ENCODE measurements at places on chromosomes 2 and 18.

DNA sequence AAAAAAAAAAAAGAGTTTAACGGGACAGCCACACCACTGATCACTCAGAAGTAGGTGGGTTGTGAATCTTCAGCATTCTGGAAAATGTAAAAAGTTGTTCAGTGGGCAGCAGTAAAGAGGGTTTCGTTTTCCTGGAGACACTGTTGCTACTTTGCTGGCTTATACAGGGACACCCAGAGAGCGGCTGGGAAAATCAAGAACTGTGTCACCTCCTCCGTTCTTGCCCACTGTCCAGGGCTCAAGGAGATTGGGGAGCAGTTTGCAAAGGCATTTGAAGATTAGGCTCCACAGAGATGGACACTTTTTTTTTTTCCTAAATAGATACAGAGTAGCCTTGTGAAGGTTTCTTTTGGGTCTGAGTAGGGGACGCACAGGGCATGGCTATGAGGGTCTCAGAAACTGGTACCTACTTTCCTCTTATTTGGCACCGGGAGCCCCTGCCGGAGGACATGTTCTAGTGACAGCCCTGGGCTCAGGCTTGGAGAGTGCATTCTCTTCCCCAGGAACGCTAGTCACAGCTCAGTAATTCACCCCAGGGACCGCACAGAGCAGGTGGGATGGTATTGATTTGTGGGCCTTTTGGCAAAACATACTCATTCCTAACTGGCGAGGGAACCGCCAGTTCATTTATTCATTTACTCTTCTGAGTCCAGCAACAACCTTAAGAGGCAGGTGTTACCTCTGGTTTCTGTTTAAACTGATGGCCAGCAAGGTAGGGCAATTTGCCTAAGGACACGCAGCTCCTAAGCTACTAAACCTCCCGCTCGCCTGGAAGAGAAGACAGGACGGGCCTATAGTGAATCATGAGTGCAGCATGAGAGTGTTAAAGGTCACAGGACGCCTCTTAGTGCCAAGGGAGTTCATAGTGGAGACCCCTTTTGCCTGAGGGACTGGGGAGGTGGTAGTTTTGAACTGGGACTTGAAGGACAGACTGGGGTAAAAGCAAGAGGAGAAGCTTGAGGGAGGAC lies 53.1 kb downstream of the HPCAL1 start:
- no peak for DNase-seq

GRCh38 chr2:235954888-235955480 lies 213.2 kb downstream of the GBX2 start:
- DNase-seq, result no peak

- DNase-seq, result no peak
Measured at GRCh38 chr2:3627500-3628100, 30.4 kb upstream of the ALLC start.

GRCh38 chr2:44342854-44343253 lies 18.4 kb downstream of the PREPL start:
- DNase-seq, result no peak

DNA sequence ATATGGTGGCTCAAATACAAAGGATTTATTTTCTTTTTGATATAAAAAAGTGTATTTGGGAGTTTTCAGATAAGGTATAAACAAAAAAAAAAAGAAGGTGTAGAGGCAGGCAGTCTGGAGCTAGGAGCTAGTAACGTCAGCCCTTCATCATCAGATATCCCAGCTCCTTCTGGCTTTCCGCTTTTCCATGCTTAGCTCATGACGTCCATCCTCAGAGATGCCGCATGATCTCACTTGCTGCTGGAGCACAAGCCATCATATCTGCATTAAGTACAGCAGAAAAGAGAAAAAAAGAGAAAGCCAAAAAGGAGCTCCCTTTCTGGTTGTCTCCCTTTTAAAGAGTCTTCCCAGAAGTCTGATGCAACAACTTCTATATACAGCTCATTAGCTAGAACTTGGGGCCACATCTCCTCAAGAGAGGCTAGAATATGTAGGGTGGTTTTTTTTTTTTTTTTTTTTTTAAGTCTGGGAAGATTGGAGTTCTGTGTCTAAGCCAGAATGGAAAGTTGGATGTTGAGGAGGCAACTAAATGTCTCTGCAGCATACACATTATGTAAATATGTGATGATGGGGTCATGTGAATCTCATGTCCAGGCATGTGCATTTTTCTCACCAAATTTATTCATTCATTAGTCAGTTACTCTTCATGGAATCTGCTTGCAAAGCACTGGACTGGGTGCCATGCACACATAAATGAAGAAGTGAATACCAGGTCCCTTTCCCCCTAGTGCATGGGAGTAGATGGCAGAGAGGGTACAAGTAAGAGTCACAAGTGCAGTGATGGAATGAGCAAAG lies 52.3 kb downstream of the DDX1 start:
- DNase-seq, result no peak

DNA sequence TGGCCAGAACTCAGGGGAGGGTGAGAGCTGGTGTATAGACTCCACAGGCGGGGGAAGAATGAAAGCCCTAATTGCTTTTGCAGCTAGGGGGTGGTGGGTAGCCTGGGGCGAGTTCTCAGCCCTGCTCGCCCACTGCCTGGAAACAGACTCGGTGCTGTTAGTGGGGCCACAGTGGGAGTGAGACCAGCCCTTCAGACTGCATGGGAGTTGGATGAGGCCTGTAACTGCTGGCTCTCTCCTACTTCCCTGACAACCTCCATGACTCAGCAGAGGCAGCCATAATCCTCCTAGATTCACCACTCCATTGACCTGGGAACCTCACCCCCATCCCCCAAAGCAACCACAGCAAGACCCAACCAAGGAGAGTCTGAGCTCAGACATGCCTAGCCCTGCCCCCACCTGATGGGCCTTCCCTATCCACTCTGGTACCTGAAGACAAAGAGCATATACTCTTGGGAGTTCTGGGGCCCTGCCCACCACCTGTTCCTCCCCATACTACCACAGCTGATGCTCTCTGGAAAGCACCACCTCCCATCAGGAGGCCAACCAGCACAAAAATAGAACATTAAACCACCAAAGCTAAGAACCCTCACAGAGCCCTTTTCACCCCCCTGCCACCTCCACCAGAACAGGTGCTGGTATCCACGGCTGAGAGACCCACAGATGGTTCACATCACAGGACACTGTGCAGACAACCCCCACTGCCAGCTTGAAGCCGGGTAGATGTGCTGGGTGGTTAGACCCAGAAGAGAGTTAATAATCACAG lies 226.3 kb downstream of the EIPR1 start:
- DNase-seq, result no peak

DNA sequence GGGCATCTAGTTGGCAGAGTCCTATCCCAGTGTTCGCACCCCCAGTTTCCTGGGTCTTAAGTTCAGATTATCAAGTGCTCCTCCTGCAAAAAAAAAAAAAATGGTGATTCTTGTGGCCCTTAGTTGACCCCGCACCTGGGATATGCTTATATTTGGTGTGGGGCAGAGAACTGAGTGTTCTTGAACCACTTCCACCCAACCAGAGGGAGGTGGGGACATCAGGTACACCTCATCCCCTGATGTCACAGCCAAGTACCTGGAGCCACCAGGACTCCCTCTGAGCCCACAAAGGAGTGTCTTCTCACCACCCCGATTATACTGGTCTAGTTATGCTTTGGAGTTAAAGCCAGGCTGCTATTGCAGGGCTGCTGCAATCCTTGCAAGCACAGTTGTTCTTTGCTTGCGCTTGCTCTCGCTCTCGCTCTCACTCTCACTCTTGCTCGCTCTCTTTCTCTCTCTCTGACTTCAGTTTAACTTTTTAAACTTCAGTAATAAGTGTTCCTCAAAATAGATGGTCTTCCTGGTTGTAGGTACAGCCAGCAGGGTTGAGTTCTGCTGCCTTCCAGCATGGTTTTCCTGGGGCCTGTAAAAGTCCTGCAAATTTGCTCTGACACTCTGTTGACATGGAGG lies 265.7 kb downstream of the NEDD4L start:
- DNase-seq, result no peak

GRCh38 chr2:21270708-21271122 lies 146.9 kb downstream of the TDRD15 start:
- DNase-seq, result no peak

GRCh38 chr2:14826518-14826917 lies 194.0 kb downstream of the LRATD1 start:
- no peak for DNase-seq

- DNase-seq, result no peak
Measured at GRCh38 chr2:200624658-200625057, 38.8 kb downstream of the AOX1 start.

- DNase-seq, result no peak
Measured at GRCh38 chr2:22481486-22482259, 903.3 kb upstream of the KLHL29 start.

GRCh38 chr18:61992285-61992684 lies 99.5 kb upstream of the RNF152 start:
- no peak for DNase-seq

DNA sequence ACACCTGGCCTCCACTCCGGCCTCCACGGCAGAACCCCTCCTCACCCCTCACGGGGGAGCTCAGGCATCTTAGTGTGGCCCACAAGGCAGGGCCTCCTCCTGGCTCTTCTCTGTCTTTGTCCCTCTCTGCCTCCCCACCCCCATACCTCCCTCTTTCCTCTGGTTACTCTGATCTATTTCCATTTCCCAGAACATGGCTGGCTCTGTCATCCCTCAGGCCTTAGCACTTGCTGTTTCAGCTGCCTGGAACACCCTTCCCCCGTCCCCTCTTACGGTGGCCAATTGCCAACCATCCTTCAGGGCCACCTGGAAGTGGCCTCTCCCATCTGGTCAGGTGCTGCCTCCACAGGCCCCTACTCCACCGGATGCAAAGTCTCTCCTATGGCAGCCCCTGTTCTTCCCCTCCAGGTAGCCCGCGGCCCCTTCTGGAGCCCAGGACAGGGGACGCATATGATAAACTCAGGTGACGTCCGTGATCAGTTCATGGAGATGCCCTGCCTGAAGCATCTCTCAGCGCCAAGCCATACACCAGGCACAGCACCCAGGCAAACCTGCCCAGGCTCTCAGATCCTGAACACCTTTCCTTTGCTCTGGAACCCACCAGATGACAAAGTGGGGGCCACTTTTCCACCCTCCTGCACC lies 3.6 kb upstream of the ECEL1 start:
- DNase-seq, result no peak

GRCh38 chr18:13191779-13192178 lies 26.8 kb upstream of the LDLRAD4 start:
- no peak for DNase-seq

DNA sequence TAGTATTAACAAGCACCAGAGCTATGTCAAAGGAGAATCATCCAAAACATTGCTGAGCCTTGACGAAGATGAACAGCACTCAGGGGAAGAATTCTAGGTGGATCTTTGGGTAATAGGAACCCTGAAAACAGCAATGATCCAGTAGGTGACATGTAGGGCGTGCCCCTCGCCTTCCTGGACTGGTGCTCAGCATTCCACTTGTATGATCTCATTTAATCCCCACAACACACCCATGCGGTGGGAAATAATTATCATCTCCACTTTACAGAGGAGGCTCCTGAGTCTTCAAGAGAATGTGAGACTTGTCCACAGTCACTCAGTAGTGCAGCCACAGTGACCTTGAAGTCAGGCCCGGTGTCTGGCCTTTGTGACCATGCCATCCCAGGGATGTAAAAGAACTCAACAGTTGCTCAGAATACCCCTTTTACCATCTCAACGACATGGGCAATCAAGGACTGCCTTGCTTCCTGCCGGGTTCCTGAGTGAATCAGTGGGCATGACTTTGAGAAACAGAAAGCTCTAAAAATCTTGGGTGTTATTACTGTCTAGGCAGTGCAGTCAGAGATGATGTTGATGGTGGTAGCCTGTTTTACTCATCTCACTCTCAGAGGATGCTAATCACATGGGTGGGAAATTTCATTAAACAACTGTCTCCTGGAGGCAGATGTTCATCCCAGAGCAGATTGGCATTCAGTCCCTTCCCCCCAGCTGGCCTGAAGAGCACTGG lies 161.6 kb downstream of the BCL11A start:
- no peak for DNase-seq

DNA sequence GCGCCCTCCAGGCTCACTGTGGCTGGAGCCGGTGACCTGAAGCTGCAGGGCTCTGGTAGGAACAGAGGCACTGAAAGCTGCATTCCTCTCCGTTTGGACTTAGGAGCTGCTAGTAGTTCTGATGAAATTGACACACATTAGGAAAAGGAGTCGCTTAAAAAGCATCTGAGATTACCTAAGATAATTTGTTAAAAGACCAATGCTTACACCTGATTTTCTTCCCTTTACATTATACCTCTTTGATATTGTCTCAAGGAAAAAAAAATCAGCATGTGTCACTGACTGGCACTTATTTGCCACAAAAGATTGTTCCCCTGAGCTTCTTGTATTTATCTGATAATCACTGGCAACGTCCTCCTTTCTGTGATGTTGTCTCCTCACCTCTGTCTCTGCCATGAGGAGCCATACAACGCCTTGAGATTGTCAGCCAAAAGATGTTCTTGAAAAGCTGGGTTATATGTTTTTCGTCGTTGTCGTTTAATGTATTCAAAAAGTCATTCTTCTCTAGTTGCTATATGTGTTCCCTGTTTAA lies 618 bp upstream of the CHN1 start:
- no peak for DNase-seq

DNA sequence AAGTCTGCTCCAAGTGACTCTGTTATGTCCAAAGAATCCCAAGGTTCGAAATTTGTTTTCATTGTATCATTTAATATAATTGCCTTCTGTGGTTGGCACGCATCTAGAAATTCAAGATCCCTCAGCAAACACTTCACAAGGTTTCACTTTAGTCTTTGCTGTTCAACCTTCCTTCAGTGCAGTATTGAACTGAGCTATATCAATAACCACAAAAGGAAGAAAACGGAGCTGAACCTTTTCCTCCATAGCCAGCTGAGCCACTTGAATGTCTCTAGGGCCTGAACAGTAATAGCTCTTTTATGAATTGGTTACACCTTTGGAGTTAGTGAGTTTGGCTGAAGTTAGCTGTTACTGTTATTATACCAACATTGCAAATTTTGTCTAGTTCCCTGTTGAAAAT lies 357.7 kb upstream of the HNRNPA3 start:
- no peak for DNase-seq

Measured in activated CD4-positive, alpha-beta T cell treated with anti-CD3 and anti-CD28 coated beads for 24 hours (primary cell).